ENCODE measurements at places on chromosomes 3 and 15. TPM values are rescaled to one million over a fixed set of nuclear protein-coding genes. Genes with fewer than 3 reads are reported as not detected.

GRCh38 chr3:146537603-146538002 lies 6.8 kb downstream of the PLSCR1 start:
- peaks cover 26% of the 10 kb centered on the region for H3K36me3 ChIP-seq
- no peak for DNase-seq
- H3K4me3 ChIP-seq = no peak overlapping the region
- H3K4me1 ChIP-seq = peaks cover 46% of the 10 kb centered on the region
- H3K27me3 ChIP-seq = no peaks in the 10 kb centered on the region
- H3K27ac ChIP-seq = no peak overlapping the region

DNA sequence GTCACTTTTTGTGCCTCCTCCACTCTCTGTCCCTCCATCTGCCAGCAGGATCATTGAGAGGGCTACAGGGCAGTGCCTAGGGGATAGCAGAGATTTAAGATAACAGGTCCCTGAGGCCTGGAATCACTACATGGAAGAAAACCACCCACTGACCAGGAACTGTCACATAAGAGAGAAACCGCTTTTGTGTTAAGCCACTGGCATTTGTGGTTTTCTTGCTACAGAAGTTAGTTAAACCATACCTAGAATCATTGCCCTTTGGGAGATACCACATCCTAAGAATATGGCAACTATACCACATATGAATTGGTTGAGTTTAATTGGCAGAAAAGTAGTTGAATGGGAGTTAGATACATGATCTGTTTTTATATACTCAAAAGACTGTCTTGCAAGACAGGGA lies 112.8 kb upstream of the LPP start:
- DNase-seq = no peak
- no peak overlapping the region for H3K27ac ChIP-seq
- H3K27me3 ChIP-seq = no peaks in the 10 kb centered on the region
- H3K4me3 ChIP-seq = no peak overlapping the region
- peaks cover 8% of the 10 kb centered on the region for H3K4me1 ChIP-seq

DNA sequence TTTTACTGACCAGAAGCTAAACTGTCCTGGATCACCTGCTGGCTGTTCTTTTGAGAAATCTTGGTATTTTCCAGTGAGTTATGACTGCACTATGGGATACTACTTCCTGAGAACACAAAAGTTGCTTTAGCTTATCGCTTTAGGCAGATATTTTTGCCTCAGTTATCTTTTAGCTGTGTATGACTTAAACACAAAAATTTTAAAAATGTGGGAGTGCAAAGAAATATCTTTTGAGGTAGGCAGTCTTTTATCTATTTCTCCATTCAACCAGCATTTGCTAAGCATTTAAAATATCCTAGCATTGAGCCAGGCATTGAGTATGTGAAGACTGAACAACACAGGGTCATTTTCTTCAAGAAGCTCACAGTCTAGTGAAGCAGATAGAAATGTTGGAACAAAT lies 981.9 kb downstream of the FHIT start:
- no peaks in the 10 kb centered on the region for H3K4me1 ChIP-seq
- H3K4me3 ChIP-seq = no peak overlapping the region
- H3K27me3 ChIP-seq = no peaks in the 10 kb centered on the region
- no peak overlapping the region for H3K27ac ChIP-seq

- no peaks in the 10 kb centered on the region for H3K4me1 ChIP-seq
- no peaks in the 10 kb centered on the region for H3K36me3 ChIP-seq
- DNase-seq = no peak
- H3K27ac ChIP-seq = no peak overlapping the region
- H3K4me3 ChIP-seq = no peak overlapping the region
Observed at GRCh38 chr15:63114465-63114864, 7.2 kb upstream of the LACTB start.

- no peak overlapping the region for H3K4me3 ChIP-seq
- H3K27ac ChIP-seq = no peak overlapping the region
- no peak for DNase-seq
- no peaks in the 10 kb centered on the region for H3K36me3 ChIP-seq
- no peaks in the 10 kb centered on the region for H3K27me3 ChIP-seq
Observed at GRCh38 chr3:192249516-192249915, 477.8 kb downstream of the FGF12 start.

- no peaks in the 10 kb centered on the region for H3K27me3 ChIP-seq
- no peaks in the 10 kb centered on the region for H3K4me1 ChIP-seq
- H3K36me3 ChIP-seq = no peaks in the 10 kb centered on the region
- DNase-seq = no peak
- no peak overlapping the region for H3K27ac ChIP-seq
- H3K4me3 ChIP-seq = no peak overlapping the region
Observed at GRCh38 chr15:55627730-55628368, 39.7 kb upstream of the PYGO1 start.

DNAJA4 gene
- 36.3 TPM for total RNA-seq

- no peak overlapping the region for H3K4me3 ChIP-seq
- H3K36me3 ChIP-seq = no peaks in the 10 kb centered on the region
- no peak overlapping the region for H3K27ac ChIP-seq
Observed at GRCh38 chr15:39124155-39124552, 456.7 kb upstream of the THBS1 start.

GOLGA6A gene
- total RNA-seq = not detected

PIGZ gene
- total RNA-seq = 0.65 TPM

GRCh38 chr3:186974824-186975313 lies 44.5 kb downstream of the ST6GAL1 start:
- peaks cover 28% of the 10 kb centered on the region for H3K4me1 ChIP-seq
- no peak overlapping the region for H3K27ac ChIP-seq
- peaks cover 66% of the 10 kb centered on the region for H3K36me3 ChIP-seq
- no peak for DNase-seq
- H3K4me3 ChIP-seq = no peak overlapping the region
